ENCODE measurements at places on chromosomes 12 and 14. TPM values are rescaled to one million over a fixed set of nuclear protein-coding genes. Genes with fewer than 3 reads are reported as not detected.

GRCh38 chr12:89960011-89960507, 251.4 kb upstream of the ATP2B1 start:
- no peaks in the 10 kb centered on the region for H3K36me3 ChIP-seq
- H3K4me1 ChIP-seq = peaks cover 10% of the 10 kb centered on the region
- H3K4me3 ChIP-seq = no peak overlapping the region
- no peak overlapping the region for H3K27ac ChIP-seq
- DNase-seq = no peak

The TAS2R20 gene
- 1.5 TPM for total RNA-seq

GRCh38 chr14:39664646-39665045, 232.4 kb upstream of the FBXO33 start:
- H3K36me3 ChIP-seq = no peaks in the 10 kb centered on the region
- H3K27ac ChIP-seq = no peak overlapping the region
- DNase-seq = no peak

GRCh38 chr14:73180385-73180805, 44.1 kb downstream of the PSEN1 start:
- no peak overlapping the region for H3K4me3 ChIP-seq
- H3K27ac ChIP-seq = peak overlapping the region; percentile 15
- H3K36me3 ChIP-seq = peaks cover 25% of the 10 kb centered on the region
- no peak for DNase-seq

DNA sequence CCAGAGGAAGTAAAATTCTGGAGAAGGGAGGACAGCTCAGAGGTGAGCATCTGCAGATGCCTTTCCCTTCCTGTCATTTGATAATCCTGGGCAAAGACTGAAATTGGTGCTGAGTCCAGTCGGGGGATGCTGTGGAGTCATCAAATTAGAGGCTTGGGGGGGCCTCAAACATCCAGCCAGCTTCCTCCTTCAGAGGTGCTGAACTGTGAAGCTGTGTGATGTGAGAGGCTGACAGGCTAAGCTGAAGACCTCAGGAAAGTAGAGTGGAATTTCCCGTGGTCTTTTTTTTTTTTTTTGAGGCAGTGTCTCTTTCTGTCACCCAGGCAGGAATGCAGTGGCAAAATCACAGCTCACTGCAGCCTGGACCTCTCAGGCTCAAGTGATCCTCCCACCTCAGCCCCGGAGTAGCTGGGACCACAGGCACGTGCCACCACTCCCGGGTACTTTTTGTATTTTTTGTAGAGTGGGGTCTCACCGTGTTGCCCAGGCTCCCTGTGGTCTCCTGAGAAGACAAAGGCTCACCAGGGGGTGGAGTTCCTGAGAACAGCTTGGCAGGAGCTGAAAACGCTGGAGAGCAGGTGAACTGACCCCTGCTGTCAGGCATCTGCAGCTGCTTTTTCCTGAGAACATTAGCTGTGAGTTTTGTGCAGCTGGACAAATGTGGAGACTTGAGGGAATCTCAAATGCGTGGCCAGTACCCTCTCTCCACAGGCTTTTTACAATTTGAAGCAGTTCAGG, 6.1 kb upstream of the TCL1B start:
- H3K27ac ChIP-seq = no peak overlapping the region
- no peak overlapping the region for H3K4me3 ChIP-seq
- H3K4me1 ChIP-seq = no peaks in the 10 kb centered on the region
- DNase-seq = no peak
- H3K36me3 ChIP-seq = no peaks in the 10 kb centered on the region

DNA sequence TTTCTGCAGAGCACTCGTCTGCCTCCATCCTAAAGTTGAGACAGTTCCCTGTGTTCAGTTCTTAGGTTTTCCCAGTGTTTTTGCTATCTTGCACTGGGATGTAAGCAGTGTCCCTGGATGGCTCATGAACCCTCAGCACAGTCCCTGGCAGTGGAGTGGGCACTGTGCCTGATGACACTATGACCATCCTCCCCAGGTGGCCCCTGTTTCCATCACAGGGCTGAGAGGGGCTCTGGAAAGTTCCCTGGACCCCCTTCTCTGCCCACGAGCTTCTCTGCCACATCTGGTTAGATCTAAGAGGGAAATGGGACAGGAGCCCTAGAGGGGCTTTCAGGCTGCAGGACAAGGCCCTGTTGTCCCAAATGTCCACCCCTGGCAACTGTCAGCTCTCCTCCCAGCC, 249.8 kb upstream of the SFSWAP start:
- peak; percentile 12 for DNase-seq
- peaks cover 12% of the 10 kb centered on the region for H3K27me3 ChIP-seq

GRCh38 chr12:65470256-65470655, 191.8 kb downstream of the MSRB3 start:
- H3K4me1 ChIP-seq = no peaks in the 10 kb centered on the region
- H3K27ac ChIP-seq = no peak overlapping the region
- H3K36me3 ChIP-seq = no peaks in the 10 kb centered on the region
- H3K27me3 ChIP-seq = no peaks in the 10 kb centered on the region

The SALL2 gene
- total RNA-seq = 1.5 TPM

The BBOF1 gene
- 0.87 TPM for total RNA-seq

GRCh38 chr12:105740970-105741725, 397.6 kb downstream of the NUAK1 start:
- H3K4me1 ChIP-seq = no peaks in the 10 kb centered on the region
- no peak for DNase-seq
- no peak overlapping the region for H3K27ac ChIP-seq

DNA sequence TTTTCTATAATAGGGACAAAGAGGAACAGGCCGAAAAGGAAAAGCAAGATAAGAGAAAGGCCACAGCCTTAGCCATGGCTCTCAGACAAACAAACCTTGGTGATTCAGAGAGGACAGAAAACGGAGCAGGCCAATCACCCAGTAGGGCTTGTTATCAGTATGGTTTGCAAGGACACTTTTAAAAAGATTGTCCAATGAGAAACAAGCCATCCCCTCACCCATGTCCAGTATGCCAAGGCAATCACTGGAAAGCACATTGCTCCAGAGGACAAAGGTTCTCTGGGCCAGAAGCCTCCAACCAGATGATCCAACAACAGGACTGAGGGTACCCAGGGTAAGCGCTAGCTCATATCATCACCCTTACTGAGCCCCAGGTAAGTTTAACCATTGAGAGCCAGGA, 243.8 kb upstream of the BTG1 start:
- no peaks in the 10 kb centered on the region for H3K27me3 ChIP-seq
- H3K36me3 ChIP-seq = peaks cover 22% of the 10 kb centered on the region
- H3K4me1 ChIP-seq = peaks cover 3% of the 10 kb centered on the region
- H3K4me3 ChIP-seq = no peak overlapping the region
- DNase-seq = no peak
- H3K27ac ChIP-seq = no peak overlapping the region

DNA sequence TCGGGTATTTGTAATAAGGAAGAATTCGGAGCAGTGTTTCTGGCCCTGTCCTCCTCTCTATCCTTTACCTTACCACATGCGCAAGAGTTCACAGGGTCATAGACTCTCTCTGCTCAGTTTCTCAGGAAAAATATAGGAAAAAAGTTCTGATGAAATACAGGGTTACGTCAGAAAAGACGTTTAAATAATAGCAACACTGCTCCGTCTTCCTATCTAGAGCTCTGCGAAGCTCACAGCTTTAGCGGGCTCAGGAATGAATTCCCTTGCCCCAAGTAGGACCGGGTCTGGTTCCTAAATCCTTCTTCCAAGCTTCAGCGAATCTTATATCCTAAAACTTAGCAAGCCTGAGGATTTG, 365 bp downstream of the CCDC59 start:
- H3K4me3 ChIP-seq = peak overlapping the region; percentile 100
- peaks cover 42% of the 10 kb centered on the region for H3K36me3 ChIP-seq
- H3K27me3 ChIP-seq = no peaks in the 10 kb centered on the region
- H3K27ac ChIP-seq = peak overlapping the region; percentile 100
- H3K4me1 ChIP-seq = peaks cover 47% of the 10 kb centered on the region
- DNase-seq = no peak

The SUSD6 gene
- 66.4 TPM for total RNA-seq

DNA sequence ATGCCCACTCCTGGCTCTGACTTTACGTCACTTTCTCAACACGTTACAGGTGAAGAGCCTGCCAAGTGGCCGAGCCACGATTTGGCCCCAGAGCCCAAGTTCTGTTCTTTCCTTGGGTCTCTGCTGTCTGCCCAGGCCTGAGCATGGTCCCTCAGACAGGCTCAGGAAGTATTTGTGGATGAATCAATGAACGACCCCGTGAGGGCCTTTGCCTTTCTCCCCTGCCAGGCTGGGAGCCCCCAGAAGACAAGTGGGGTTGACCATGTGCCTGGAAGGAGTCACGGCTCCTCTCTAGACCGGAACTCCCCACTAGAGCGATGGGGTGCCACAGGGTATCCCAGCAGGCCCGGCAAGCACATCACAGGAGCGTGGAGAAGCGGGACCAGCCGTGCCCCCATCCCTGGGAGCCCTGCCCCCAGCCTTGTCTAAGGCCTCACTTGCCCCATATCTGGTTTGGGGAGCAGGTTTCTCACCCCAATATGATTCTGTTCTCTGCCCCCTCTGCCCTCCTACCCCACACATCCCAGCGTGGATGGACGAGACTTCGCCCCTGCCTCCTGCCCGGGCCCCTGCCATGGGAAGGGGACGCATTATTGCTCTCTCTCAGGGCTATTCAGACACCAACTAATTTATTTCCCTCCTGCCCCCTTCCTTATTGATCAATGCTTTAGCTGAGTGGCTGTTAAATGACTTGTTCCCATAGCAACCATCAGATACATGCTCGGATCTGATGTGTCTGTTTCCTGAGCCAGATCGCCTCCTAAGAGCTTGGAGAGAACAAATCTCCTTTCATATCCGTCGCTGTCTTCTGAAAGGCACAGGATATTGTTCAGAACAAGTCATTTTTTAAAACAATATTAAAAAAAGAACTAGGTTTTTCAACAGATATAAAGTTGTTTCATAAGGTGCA, 69.0 kb downstream of the DIO3 start:
- DNase-seq = no peak
- no peak overlapping the region for H3K4me3 ChIP-seq
- peaks cover 2% of the 10 kb centered on the region for H3K4me1 ChIP-seq

DNA sequence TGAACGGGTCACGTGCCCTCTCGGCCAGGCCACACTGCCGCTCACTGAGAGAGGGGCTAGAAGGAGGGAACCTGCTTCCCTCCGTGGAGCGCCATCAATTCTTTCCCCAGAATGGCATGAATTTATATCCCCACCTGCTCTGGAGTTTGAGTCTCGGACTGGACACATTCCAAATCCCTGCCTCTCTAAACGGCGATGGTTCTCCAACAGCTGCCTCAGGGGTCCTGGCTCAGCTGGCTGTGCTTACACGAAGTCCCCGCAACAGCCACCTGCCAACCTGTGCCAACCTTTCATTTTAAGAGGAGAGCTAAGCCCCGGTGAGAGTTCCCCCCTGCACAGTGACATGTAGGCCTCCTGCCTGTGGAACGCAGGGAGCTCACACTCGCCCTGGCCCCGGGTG, 73.2 kb downstream of the RIMBP2 start:
- no peak for DNase-seq
- H3K4me1 ChIP-seq = no peaks in the 10 kb centered on the region
- no peak overlapping the region for H3K27ac ChIP-seq
- H3K36me3 ChIP-seq = peaks cover 1% of the 10 kb centered on the region

DNA sequence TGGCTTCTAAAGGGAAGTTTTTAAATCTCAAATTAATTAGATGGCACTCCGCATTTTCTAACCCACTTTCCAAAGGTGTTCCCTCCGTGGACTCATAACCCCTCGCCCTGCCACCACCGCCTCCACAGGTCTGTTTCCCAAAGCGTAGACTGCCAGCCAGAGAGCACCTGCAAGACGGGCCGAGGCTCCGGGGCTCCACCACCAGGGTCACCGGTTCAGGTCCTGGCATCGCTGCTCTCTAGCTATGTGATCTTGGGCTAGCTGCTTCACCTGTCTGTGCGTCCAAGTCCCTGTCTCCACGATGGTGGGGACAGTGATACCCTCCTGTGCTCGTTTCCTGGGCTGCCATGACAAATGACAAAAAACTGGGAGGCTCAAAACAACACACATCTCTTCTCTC, 11.5 kb downstream of the RIMBP2 start:
- H3K4me3 ChIP-seq = no peak overlapping the region
- DNase-seq = no peak
- H3K27me3 ChIP-seq = no peaks in the 10 kb centered on the region
- H3K27ac ChIP-seq = no peak overlapping the region

DNA sequence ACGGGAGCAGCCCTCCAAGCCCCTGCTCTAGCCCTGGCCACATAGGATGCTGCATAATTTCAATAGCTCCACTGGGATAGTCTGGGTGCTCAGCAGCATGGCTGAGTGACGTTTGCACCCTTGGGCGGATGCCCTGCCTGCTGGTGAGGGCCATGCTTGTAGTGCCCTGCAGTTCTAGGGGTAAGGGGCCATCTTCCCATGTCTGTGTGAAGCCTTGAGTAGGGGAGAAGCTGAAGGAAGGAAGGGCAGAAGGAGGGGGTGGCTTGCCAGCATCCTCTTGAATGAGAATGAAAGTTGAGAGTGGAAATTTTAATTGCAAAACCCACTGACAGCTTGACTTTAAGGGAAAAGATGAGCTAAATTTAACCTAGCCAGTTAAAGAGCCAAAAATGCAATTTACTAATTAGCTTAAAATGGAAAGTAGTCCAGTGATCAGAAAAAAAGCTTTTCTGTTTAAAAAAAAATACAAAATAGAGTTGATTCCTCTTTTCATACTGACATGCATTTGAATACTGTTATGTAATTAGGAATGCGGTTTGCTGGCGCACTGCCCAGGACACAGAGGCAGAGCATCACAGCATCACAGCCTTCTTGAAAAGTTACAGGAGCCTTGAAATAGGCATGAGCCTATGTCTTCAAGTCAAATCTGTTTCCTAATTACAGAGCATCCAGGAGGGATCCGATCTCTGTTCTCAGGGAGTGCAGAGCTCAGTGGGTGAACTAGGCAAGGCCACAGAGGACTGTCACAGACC, 18.5 kb upstream of the EML1 start:
- DNase-seq = no peak
- H3K4me1 ChIP-seq = no peaks in the 10 kb centered on the region
- H3K27ac ChIP-seq = no peak overlapping the region
- H3K27me3 ChIP-seq = peaks cover 39% of the 10 kb centered on the region

DNA sequence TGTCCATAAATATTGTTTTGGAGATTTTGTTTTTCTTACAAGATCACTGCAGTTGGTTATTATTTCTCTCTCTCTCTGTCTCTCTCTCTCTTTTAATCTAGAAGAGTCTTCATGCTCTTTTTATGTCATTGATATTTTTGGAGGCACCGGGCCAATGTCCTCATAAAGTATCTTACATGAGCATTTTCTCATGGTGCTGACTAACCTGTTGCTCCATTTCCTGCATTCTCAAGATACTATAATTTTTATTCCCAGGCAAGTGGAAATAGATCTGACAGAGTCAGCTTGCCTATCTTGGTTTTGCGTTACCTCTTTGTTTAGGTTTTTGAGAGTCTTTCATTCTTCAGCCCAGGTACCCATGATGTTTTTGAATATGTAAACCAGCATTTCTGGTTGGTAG, 938.8 kb upstream of the FBXO33 start:
- DNase-seq = no peak
- H3K36me3 ChIP-seq = no peaks in the 10 kb centered on the region
- H3K4me1 ChIP-seq = no peaks in the 10 kb centered on the region
- no peak overlapping the region for H3K4me3 ChIP-seq
- H3K27me3 ChIP-seq = no peaks in the 10 kb centered on the region

- no peak overlapping the region for H3K27ac ChIP-seq
- no peak overlapping the region for H3K4me3 ChIP-seq
- no peak for DNase-seq
- H3K4me1 ChIP-seq = peaks cover 2% of the 10 kb centered on the region
Measured at GRCh38 chr12:128534906-128535305, 267.9 kb downstream of the TMEM132C start.

All from activated CD8-positive, alpha-beta memory T cell treated with anti-CD3 and anti-CD28 coated beads, Interleukin-2, amount 10 ng/mL, durations not matched to agents 7 days and 5 days (primary cell).